ENCODE measurements at places on chromosomes 2 and 18. TPM values are rescaled to one million over a fixed set of nuclear protein-coding genes. Genes with fewer than 3 reads are reported as not detected.

The COBLL1 gene
- 2.2 TPM for total RNA-seq

The LPIN1 gene
- 95.0 TPM for total RNA-seq

DNA sequence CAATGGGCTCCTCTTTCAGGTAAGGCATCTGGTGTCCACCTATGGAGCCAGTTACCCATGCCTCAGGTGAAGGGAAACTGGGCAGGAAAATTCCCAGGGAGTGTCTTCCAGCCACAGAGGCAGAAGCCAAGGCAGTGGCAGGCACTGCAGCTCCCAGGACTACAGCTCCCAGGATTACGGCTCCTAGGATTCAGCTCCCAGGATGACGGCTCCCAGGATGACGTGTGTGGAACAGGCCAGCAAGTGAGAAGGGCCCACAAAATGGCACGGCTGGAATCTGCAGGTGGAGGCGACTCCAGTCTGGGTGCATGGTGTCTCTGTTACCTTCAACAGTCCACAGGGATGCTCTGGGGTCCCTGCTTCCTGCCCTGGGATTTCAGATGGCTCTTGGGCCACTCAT lies 92.1 kb downstream of the PTGR3 start:
- DNase-seq: no peak

DNA sequence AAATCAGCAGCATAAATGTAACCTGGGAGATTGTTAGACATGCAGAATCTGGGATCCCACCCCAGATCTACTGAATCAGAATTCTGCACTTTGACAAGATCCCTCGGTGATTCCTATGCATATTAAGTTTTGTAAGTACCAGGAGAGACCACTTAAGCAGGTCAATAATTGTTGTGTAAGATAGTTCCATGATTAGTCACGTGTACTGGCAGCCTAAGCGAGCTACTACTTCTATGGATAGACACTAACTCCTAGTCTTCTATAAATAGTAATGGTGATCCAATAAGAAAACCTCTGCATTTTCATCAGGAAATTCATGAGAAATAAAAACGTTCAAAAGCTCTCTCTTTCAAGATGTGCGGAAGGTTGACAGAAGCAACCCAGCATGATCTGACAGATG lies 988.2 kb upstream of the CHAC2 start:
- no peak for DNase-seq

The SSB gene
- 95.5 TPM for total RNA-seq

DNA sequence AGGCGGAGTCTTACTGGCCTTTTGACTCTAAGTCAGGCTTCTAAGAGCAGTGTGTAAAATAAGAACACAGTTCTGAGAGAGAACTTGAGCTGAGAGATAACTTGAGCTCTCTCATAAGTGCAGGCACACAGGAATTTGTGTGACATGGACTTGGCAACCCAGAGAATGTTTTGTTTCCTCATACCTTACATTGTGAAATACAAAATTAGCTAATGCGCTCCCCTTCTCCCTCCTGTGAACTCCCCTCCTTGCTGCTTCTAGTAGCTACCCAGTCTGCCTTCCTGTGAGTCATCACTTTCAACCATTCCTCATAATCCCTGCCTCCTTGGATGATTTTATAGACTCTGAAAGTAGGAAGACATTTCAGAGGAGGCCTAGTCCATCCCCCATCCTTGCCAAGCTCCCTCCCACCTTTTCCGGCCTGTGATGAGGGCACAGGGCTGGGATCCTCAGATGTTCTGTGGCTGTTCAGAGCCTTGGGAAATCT lies 22.6 kb downstream of the FER1L5 start:
- DNase-seq: no peak

- no peak for DNase-seq
Measured at GRCh38 chr2:124898827-124899226, 873.7 kb downstream of the CNTNAP5 start.

- no peak for DNase-seq
Measured at GRCh38 chr2:197191177-197191939, 119.2 kb downstream of the ANKRD44 start.

The DSG1 gene
- not detected for total RNA-seq

DNA sequence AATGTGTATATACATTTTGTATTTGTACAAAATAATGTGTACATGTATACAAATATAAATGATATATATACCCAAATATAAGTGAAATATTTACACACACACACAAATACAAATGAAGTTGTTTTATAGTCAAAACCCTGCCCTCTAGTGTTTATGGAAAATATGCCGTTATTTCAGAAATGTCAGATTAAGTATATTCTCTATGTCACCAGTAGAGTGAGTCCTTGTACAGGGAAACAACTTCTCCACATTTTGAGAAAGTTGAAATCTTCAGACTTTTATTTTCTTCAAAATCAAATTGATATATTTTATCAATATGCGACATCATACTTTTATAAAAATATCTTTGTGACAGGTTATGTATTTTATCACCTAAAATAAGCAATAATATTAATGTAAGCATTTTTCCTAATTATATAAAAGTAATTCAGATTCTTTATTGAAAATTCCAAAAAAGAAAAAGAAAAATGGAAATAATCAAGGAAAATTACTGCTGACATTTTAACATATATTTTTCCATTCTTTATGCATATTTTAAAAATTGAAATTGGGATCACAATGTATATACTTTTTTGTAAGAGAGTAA lies 22.4 kb downstream of the ARL6IP6 start:
- DNase-seq: no peak

The TOGARAM2 gene
- 30.8 TPM for total RNA-seq

The ATP6V1C2 gene
- total RNA-seq: not detected

Data from natural killer cell (primary cell).